ENCODE measurements at places on chromosomes 2 and 18. TPM values are rescaled to one million over a fixed set of nuclear protein-coding genes. Genes with fewer than 3 reads are reported as not detected.

- no peak overlapping the region for H3K27ac ChIP-seq
- H3K4me3 ChIP-seq = no peak overlapping the region
- DNase-seq = no peak
- H3K27me3 ChIP-seq = no peaks in the 10 kb centered on the region
These were observed 325.0 kb upstream of the PKDCC start for GRCh38 chr2:41722668-41723369.

DNA sequence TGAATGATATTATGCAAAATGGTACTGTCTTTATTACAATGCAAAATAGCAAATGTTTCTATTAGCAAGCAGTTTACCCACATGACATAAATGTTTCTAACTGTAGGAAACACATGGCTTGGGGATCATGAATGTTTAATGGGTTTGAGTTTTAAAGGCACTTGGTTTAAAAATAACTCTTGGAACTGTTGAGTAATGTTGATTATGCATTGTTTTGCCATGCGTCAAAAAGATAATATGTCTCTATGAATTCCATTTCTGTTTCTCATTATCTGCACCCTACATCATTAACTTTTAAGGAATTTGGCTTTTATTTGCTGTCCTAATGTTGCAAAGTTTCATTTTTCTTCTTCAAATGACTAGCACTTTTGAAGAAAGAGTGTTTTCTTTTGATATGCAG is 1355.5 kb downstream of the SUCLG1 start:
- H3K27ac ChIP-seq = no peak overlapping the region
- H3K27me3 ChIP-seq = no peaks in the 10 kb centered on the region
- no peak overlapping the region for H3K4me3 ChIP-seq
- H3K4me1 ChIP-seq = no peaks in the 10 kb centered on the region
- DNase-seq = no peak

- no peak overlapping the region for H3K27ac ChIP-seq
- no peak for DNase-seq
- no peak overlapping the region for H3K4me3 ChIP-seq
- no peaks in the 10 kb centered on the region for H3K4me1 ChIP-seq
These were observed 584.3 kb downstream of the FBXO15 start for GRCh38 chr18:73563345-73563744.

GRCh38 chr2:190465060-190465459 is 56.9 kb downstream of the MFSD6 start:
- peaks cover 61% of the 10 kb centered on the region for H3K4me1 ChIP-seq
- no peaks in the 10 kb centered on the region for H3K36me3 ChIP-seq
- no peaks in the 10 kb centered on the region for H3K27me3 ChIP-seq
- no peak for DNase-seq
- peak overlapping the region; percentile 55 for H3K27ac ChIP-seq
- H3K4me3 ChIP-seq = no peak overlapping the region

DNA sequence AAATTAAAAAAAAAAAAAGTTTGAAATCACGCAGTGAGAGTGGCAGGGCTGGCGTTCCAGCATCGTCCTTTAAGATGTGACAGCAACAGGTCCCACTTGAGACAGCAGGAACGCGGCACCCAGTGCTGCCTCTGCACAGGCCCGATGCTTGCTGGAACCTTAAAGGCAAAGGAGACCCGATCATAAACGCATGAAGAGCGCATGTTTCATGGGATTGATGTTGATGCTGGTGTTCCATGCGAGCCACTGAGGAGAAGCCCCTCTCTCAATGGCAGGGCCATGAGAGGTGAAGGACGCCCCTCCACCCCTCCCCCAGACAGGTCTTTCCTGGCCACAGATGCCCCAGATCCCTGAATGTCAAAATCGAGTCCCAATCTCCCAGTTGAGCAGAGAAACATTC is 17.9 kb upstream of the ALPI start:
- H3K36me3 ChIP-seq = no peaks in the 10 kb centered on the region
- H3K27ac ChIP-seq = no peak overlapping the region
- H3K4me3 ChIP-seq = no peak overlapping the region

- DNase-seq = no peak
- no peaks in the 10 kb centered on the region for H3K4me1 ChIP-seq
- no peaks in the 10 kb centered on the region for H3K36me3 ChIP-seq
These were observed 6.1 kb downstream of the KYNU start for GRCh38 chr2:142883526-142883925.

GRCh38 chr2:72696559-72696958 is 129.3 kb downstream of the EXOC6B start:
- no peaks in the 10 kb centered on the region for H3K36me3 ChIP-seq
- no peaks in the 10 kb centered on the region for H3K27me3 ChIP-seq
- no peaks in the 10 kb centered on the region for H3K4me1 ChIP-seq
- H3K4me3 ChIP-seq = no peak overlapping the region

DNA sequence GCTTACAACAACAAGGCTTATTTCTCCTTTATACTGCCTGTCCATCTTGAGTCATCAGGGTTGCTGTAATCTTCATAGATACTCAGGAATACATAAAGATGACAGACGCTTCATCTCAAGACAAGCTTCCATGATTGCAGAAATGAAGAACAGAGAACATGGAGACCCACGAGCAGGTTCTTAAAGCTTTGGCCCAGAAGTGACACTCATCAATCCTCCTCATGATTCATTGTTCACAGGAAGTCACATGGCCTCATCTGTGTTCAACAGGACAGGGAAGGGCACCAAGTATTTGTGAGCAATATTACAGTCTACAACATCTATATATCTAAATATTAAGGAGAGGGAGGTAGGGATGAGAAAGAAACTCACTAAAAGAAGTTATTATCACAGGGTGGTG is 36.5 kb upstream of the PGAP1 start:
- DNase-seq = peak; percentile 14
- H3K27ac ChIP-seq = peak overlapping the region; percentile 93

DNA sequence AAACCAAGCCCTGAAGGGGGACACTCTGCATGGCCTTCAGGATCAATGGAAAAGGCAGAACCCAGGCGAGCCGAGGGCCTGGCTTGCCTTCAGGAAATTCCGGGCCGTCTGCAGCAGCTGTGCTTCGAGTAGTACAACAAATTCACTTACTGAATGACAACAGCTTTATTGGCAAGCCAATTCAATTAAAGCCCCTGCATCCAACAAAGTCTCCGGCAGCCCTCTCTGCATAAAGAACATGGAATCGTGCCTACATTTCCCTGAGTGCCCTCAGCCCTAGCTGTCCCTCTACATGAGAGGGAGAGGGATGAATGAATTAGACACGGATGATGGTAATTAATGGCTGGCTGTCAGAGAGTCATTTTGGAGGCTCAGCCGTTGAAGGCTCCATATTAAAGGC is 189.0 kb downstream of the BCL11A start:
- H3K36me3 ChIP-seq = no peaks in the 10 kb centered on the region
- no peaks in the 10 kb centered on the region for H3K27me3 ChIP-seq
- no peaks in the 10 kb centered on the region for H3K4me1 ChIP-seq
- H3K4me3 ChIP-seq = no peak overlapping the region

- DNase-seq = no peak
- H3K27me3 ChIP-seq = no peaks in the 10 kb centered on the region
- H3K27ac ChIP-seq = no peak overlapping the region
- no peaks in the 10 kb centered on the region for H3K4me1 ChIP-seq
These were observed 314.0 kb upstream of the ID2 start for GRCh38 chr2:8367833-8368232.

- no peak overlapping the region for H3K4me3 ChIP-seq
- no peak overlapping the region for H3K27ac ChIP-seq
- peaks cover 23% of the 10 kb centered on the region for H3K36me3 ChIP-seq
- H3K27me3 ChIP-seq = no peaks in the 10 kb centered on the region
- H3K4me1 ChIP-seq = peaks cover 10% of the 10 kb centered on the region
These were observed 16.5 kb downstream of the SUMO1 start for GRCh38 chr2:202221873-202222272.

GRCh38 chr2:195533771-195534642 is 123.0 kb upstream of the SLC39A10 start:
- peak overlapping the region; percentile 99 for H3K27ac ChIP-seq
- peak; percentile 81 for DNase-seq
- no peaks in the 10 kb centered on the region for H3K27me3 ChIP-seq
- H3K36me3 ChIP-seq = peaks cover 12% of the 10 kb centered on the region

GRCh38 chr2:174121175-174121574 is 127.2 kb downstream of the OLA1 start:
- no peaks in the 10 kb centered on the region for H3K36me3 ChIP-seq
- H3K27me3 ChIP-seq = no peaks in the 10 kb centered on the region
- H3K27ac ChIP-seq = no peak overlapping the region
- H3K4me1 ChIP-seq = peaks cover 12% of the 10 kb centered on the region
- DNase-seq = no peak

GRCh38 chr2:26585966-26586365 is 55.2 kb downstream of the CIB4 start:
- H3K4me1 ChIP-seq = peaks cover 1% of the 10 kb centered on the region
- no peak for DNase-seq
- peaks cover 35% of the 10 kb centered on the region for H3K27me3 ChIP-seq
- H3K4me3 ChIP-seq = no peak overlapping the region

DNA sequence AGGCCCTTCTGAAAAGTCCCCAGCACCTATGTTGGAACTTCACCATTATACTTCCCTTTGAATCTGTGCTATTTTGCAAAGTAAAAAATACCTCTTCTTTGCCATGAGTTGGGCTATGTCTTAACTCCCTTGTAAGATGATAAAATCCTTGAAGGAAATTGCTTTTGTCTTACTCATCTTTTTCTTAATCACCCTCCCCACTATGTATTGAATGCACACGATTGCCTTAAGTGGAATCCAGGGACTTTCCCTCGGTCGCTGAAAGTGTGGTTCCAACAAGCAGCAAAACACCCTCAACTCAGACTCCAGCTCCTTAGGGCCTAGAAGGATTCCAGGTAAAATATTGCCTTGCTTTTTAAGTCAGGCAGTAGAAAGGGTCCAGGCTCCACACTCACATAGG is 173.2 kb upstream of the ARL4C start:
- H3K27me3 ChIP-seq = no peaks in the 10 kb centered on the region
- no peak overlapping the region for H3K4me3 ChIP-seq
- H3K4me1 ChIP-seq = no peaks in the 10 kb centered on the region
- DNase-seq = no peak
- H3K36me3 ChIP-seq = no peaks in the 10 kb centered on the region

- no peak for DNase-seq
- no peak overlapping the region for H3K27ac ChIP-seq
- H3K36me3 ChIP-seq = no peaks in the 10 kb centered on the region
- H3K4me1 ChIP-seq = peaks cover 18% of the 10 kb centered on the region
- H3K27me3 ChIP-seq = no peaks in the 10 kb centered on the region
- no peak overlapping the region for H3K4me3 ChIP-seq
These were observed 191.4 kb downstream of the SH3RF3 start for GRCh38 chr2:109320195-109320922.

DNA sequence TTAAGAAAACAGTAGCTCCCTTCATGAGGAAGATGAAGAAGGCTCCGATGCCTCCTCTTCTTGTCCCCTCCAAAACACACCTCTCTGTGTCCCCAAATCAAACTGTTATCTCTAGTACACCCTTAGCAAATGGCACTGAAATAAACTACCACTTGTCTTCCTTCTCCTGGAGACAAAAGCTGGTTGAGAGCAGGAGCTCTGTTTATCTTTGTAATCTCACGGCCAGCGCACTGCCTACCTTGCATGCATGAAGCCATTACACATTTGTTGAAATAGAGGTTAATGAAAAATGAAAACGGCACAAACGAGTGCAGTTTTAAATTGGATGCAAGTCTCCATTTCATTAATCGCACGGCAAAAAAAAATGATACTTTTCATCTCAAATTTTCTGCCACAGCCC is 113.7 kb downstream of the EPB41L3 start:
- H3K27ac ChIP-seq = no peak overlapping the region
- H3K27me3 ChIP-seq = peaks cover 11% of the 10 kb centered on the region
- H3K4me3 ChIP-seq = no peak overlapping the region
- no peaks in the 10 kb centered on the region for H3K4me1 ChIP-seq

GRCh38 chr2:205500065-205500464 is 182.2 kb upstream of the NRP2 start:
- no peak overlapping the region for H3K4me3 ChIP-seq
- H3K27me3 ChIP-seq = peaks cover 11% of the 10 kb centered on the region
- H3K27ac ChIP-seq = no peak overlapping the region
- H3K36me3 ChIP-seq = no peaks in the 10 kb centered on the region

DNA sequence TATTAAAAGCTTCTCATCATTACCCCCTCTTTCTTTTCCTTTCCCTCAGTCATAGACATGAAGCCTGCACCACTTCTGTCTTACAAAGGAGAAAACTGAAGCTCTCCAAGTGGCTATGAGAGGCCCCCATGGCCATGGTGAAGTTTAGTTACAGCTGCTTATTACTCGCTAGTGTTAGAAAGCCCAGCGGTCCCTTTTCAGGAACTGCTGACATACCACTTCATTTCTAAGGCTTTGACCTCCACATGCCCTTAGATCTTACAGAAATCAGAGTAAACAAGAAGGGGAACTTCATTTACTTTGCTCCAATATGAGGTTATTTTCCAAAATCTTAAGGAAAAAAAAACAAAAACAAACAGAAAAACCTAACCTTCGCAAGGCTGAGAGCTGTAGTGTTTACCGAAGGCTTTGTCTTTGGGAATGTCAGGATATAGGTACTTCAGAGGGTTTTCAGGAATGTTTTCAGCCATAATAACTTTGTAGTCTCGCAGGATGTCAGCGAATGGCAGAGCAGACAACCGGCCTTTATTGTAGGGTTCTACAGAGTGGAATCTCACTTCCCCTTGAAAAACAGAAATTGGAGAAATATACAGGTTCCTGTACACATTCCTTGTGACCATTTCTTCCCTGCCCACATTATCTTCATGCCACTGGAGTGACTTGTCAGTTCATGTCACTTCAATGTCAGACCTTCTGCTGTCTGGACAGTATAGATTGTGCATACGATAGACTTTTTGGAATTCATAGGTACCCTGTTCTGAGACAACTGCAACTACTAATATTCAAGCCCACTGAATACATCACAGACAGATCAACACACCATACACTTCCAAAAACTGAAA is 18.8 kb upstream of the STAT1 start:
- H3K27me3 ChIP-seq = no peaks in the 10 kb centered on the region
- H3K27ac ChIP-seq = peak overlapping the region; percentile 56
- DNase-seq = no peak
- H3K36me3 ChIP-seq = peaks cover 33% of the 10 kb centered on the region

- DNase-seq = no peak
- peaks cover 55% of the 10 kb centered on the region for H3K4me1 ChIP-seq
- no peak overlapping the region for H3K4me3 ChIP-seq
- H3K27me3 ChIP-seq = peaks cover 29% of the 10 kb centered on the region
These were observed 55.3 kb upstream of the RMDN2 start for GRCh38 chr2:37869771-37870170.

GRCh38 chr2:98460573-98461497 is 16.2 kb downstream of the INPP4A start:
- peaks cover 91% of the 10 kb centered on the region for H3K4me1 ChIP-seq
- H3K36me3 ChIP-seq = peaks cover 3% of the 10 kb centered on the region
- DNase-seq = peak; percentile 83
- H3K27me3 ChIP-seq = no peaks in the 10 kb centered on the region
- peak overlapping the region; percentile 90 for H3K27ac ChIP-seq

Gene DPY30
- total RNA-seq = 70.9 TPM

Gene ADAM23
- 2.4 TPM for total RNA-seq

Gene YWHAQ
- total RNA-seq = 207 TPM

Gene CUL3
- 61.4 TPM for total RNA-seq

Gene SMARCAL1
- 30.9 TPM for total RNA-seq

Gene C2orf42
- total RNA-seq = 29.3 TPM
